ENCODE measurements at places on chromosomes 2 and 18.

DNA sequence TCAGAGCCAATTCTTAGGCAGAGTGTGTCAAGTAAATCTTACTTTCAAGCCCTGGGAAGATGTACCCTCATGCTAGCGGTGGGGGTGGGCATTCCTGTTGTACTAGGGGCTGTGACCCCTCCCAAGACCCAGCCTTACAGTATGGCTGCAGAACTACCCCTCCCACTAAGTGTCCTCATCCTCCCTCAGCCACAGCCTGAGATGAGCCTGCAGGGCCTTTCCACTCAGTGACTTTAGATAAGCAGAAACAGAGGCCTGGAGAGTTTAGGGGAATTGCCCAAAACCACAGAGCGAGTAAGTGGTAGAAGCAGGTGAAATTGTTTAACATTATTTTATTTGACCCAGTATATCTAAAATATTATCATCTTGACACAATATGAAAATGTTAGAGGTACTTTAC lies 36.6 kb downstream of the TTC32 start:
- DNase-seq: no peak

DNA sequence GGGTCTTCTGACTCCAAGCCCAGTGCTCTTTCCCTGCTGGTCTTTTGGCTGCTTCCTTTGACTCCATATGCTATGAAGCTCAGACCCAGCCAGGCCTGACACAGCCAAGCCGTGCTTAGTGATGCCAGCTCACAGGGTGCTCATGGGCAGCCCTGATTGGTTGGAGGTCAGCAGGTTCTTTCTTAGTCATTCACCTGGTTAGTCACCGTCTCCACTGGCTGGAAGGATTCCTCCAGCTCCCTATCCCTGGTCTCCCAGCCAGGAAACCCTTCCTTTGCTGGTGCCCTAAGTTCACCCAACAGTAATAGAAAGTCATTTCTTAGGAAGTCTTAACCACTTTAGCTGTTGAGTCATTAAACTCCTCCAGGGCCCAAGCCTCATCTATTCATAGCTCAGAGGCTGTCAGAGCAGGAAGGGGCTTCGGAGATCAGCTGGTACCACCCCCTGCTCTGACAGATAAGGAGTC lies 3.9 kb downstream of the KCNK3 start:
- peak; percentile 26 for DNase-seq

DNA sequence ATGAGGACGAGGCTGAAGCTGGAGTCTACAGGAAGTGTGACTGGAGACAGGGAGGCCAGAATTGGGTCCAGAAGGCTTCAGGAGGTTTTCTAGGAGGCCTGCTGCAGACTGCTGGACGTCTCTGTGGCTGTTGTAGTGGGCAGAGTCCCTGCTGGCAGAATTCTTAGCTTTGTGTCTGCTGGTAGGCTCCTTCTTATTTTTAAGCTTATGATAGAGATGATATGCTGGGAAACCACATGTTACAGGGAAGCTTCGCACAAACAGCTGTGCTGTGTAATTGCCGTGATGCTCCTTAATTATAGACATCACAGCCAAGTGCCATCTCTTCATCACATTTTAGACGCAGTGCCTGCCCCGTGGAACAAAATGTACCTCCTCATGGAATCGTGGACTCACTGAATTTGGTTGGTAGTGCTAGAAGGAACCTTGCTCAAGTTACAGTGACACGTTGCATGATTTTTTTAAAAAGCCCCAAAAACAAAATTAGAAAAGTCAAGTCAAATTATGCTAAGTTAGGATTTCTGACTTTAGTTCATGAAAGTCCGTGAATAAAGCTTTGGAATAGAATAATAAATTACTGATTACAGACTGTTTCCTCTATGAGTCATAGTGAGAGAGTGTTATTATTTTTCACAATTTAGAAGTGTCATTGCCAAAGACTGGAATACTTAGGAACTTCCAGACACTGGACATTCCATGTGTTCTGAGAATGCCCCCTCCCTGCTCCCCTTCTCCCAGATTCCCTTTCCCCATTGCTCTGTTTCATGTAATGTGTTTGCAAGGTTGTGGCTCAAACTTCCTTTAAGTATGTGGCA lies 144.1 kb downstream of the FHOD3 start:
- no peak for DNase-seq

- no peak for DNase-seq
Measured at GRCh38 chr2:27800856-27801255, 29.3 kb downstream of the MRPL33 start.

GRCh38 chr2:171410624-171411023 lies 23.2 kb downstream of the METTL8 start:
- no peak for DNase-seq

GRCh38 chr2:100730290-100730868 lies 89.6 kb upstream of the NPAS2 start:
- DNase-seq: no peak

- DNase-seq: no peak
Measured at GRCh38 chr2:240932724-240933047, 26.6 kb downstream of the CROCC2 start.

Data from GOT3 (cell line).